ENCODE measurements at places on chromosomes 1 and 21.

DNA sequence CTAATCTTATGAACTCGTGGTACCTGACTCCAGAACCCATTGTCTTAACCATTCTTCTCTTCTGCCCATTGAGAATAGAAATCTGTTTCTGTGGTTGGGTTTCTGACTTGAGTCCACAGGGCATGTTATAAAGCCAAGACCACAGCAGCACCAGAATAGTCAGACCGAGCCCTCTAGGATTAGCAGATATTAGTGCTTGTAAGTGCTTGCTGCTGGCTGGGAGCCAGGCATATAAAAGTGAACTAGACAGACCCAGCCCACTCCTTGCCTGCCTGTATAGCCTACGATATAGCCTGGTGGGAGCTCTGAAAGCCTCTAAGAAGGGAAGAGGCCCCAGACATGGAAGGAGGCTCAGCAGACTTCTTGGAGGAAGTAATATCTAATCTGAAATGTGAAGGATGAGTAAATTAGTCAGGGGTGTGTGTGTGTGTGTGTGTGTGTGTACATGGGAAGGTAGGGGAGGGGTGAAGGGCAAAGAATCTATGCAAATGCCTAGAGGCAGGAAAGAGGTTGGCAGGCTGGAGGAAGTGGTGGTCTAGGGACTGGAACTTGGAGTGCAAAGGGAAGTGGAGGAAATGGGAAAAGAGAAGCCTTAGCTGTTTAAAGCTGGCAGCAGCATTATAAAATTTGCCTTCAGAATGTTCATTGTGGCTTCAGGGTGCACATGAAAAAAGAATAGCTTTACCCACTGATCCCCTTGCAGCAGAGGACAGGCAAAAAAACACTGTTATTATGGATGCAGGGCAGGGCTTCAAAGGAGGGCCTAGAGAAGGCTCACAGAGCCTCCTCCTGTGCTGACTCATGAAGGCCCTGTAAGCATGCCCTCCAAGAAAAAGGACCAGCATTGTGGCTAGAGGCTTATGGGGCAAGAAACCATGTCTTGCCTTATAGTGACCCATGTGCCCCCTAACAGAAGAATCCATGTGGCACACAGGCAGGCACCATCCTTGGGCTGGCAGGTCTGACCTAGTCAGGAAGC, 169.2 kb downstream of the LMX1A start:
- H3K27me3 ChIP-seq: no peaks in the 10 kb centered on the region
- no peaks in the 10 kb centered on the region for H3K36me3 ChIP-seq

- no peak overlapping the region for H3K4me3 ChIP-seq
- H3K27me3 ChIP-seq: no peaks in the 10 kb centered on the region
- no peaks in the 10 kb centered on the region for H3K36me3 ChIP-seq
- no peaks in the 10 kb centered on the region for H3K4me1 ChIP-seq
- DNase-seq: no peak
Measured at GRCh38 chr1:191350938-191351337, 807.3 kb upstream of the RGS18 start.

DNA sequence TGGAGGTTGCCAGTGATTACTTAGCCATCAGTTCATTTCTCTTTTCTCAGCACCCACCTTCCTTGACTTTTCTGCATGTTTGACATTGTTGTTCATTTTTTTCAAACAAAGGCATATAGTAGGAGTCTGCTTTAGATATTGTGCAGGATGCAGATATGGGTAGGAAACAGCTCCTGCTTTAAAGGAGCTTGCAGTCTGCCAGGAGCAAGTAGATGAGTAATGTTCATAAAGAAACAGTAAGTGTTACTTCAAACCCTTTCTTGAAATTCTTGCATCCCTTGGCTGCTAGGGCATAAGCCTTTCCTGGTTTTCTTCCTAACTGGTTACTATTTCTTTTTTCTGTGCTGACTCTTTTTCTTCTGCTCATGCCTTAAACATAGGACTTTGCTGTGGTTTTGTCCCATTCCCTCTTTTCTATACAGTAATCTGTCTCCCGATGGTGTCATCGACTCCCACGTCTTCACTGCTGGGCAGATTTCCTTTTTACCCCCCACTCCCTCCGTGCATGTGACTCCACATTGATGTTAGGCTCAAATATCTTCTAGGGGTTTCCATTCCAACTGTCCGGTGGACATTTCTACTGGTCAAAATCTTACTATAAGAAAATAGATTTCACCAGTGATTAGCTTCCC, 20.4 kb downstream of the PTGFRN start:
- peak; percentile 13 for DNase-seq
- no peaks in the 10 kb centered on the region for H3K27me3 ChIP-seq
- H3K27ac ChIP-seq: no peak overlapping the region
- H3K4me3 ChIP-seq: no peak overlapping the region
- H3K4me1 ChIP-seq: peaks cover 14% of the 10 kb centered on the region
- H3K36me3 ChIP-seq: no peaks in the 10 kb centered on the region

DNA sequence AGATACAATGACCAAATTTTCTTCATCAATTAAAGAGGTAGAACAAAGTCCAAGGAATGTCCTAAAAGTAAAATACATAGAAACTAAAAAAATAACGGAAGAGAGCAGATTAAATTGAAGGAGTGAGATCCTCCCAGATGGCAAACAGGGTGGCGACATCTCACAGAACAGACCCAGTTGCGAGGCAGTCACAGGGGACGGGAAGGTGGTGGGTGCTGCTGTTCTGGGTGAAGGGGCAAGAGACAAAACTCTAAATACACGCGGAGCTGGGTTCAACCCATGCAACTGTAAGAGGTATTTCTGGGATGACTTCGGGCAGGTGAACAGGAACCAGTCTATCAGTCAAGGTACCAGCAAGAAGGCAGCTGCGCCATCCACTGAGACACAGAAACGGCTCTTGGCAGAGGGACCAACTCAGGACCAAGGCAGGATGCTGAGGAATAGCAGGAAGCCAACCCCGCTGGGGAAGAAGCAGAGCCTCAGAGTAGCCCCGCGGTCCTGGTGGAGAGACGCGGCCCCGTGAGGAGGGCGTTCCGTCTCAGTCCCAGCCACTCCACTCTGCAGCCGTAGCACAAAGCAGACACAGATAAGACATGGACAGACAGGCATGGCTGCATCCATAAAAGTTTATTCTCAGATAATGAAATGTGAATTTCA, 32.2 kb downstream of the WDR4 start:
- H3K27me3 ChIP-seq: no peaks in the 10 kb centered on the region
- peaks cover 26% of the 10 kb centered on the region for H3K36me3 ChIP-seq
- no peak overlapping the region for H3K4me3 ChIP-seq

GRCh38 chr1:81834921-81835698, 34.4 kb downstream of the ADGRL2 start:
- H3K36me3 ChIP-seq: no peaks in the 10 kb centered on the region
- no peaks in the 10 kb centered on the region for H3K27me3 ChIP-seq
- no peak overlapping the region for H3K4me3 ChIP-seq
- no peak overlapping the region for H3K27ac ChIP-seq

DNA sequence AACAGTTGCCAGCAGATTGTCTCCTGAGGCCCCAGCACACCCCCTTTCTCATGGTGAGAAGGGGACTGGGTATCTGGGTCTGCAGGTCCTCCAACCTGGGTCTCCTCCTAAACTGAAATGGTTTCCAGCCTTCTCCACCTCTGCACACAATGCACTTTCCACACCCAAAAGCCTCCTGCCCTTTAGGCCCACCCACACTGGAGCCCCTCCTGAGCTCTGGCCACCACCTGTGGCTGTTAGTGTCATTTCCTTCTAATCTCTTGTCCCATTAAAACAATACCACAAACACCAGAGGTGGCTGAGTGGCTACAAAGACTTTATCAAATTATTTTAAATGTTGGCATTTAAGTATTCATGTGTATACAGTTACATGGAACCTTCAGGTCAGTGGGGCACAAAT, 11.5 kb downstream of the GPR3 start:
- H3K4me3 ChIP-seq: no peak overlapping the region
- H3K27me3 ChIP-seq: no peaks in the 10 kb centered on the region
- peak overlapping the region; percentile 80 for H3K27ac ChIP-seq
- peaks cover 26% of the 10 kb centered on the region for H3K36me3 ChIP-seq
- no peak for DNase-seq

DNA sequence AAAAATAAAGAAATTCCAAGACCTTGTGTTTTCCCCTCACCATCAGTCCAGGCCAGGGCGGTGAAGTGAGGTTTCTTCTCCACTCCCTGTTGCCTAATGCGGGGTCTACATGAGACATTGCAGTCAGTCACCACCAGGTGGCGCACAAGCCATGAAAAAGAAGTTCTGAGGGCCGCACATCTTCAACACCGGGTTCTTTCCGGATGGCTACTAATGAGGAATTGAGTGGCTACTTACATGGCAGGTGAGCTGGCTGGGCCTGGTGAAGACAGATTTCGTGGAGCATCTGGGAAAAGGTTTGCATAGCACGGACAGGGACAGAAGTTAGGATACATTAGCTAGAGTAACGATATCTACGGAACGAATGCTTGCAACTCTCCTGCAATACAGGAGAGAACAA, 15.8 kb upstream of the S100A11 start:
- no peak overlapping the region for H3K27ac ChIP-seq
- DNase-seq: peak; percentile 93
- H3K27me3 ChIP-seq: no peaks in the 10 kb centered on the region
- H3K36me3 ChIP-seq: no peaks in the 10 kb centered on the region

DNA sequence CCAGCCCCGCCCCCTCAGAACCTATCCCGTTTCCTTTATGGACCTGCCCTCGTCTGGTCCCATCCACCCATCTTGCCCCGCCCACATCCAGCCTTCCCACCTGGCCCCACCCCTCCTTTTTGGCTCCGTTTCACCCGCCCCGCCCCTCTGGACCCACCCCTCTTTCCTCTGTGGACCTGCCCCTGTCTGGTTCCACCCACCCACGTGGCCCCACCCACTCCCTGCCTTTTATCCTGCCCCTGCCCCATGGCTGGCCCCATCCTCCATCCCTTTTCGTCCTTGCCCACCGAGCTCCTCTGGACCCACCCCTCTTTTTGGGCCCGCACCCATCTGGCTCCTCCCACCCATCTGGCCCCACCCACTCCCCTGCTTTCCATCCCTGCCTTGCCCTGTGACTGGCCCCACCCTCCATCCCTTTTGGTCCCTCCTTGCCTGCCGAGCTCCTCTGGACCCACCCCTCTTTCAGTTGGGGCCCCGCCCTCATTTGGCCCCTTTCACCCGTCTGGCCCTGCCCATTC, 177.3 kb downstream of the CAMTA1 start:
- peak overlapping the region; percentile 77 for H3K27ac ChIP-seq
- no peaks in the 10 kb centered on the region for H3K4me1 ChIP-seq
- peak; percentile 63 for DNase-seq
- H3K4me3 ChIP-seq: peak overlapping the region; percentile 19
- no peaks in the 10 kb centered on the region for H3K27me3 ChIP-seq
- no peaks in the 10 kb centered on the region for H3K36me3 ChIP-seq

- no peaks in the 10 kb centered on the region for H3K27me3 ChIP-seq
- no peak overlapping the region for H3K27ac ChIP-seq
- no peak overlapping the region for H3K4me3 ChIP-seq
Measured at GRCh38 chr1:233738850-233739249, 124.9 kb downstream of the KCNK1 start.

DNA sequence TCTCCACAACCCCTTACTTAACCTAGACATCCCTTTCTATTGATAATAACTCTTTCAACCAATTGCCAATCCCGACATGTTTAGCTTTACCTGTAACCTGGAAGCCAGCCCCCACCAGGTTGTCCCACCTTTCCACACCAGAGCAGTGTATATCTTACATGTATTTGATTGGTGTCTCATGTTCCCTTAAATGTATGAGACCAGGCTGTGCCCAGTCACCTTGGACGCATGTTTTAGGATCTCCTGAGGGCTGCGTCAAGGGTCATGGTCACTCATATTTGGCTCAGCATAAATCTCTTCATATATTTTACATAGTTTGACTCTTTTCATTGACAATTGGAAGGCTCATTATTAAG, 5.3 kb upstream of the SLC19A1 start:
- no peaks in the 10 kb centered on the region for H3K27me3 ChIP-seq
- no peaks in the 10 kb centered on the region for H3K36me3 ChIP-seq
- no peak overlapping the region for H3K27ac ChIP-seq

DNA sequence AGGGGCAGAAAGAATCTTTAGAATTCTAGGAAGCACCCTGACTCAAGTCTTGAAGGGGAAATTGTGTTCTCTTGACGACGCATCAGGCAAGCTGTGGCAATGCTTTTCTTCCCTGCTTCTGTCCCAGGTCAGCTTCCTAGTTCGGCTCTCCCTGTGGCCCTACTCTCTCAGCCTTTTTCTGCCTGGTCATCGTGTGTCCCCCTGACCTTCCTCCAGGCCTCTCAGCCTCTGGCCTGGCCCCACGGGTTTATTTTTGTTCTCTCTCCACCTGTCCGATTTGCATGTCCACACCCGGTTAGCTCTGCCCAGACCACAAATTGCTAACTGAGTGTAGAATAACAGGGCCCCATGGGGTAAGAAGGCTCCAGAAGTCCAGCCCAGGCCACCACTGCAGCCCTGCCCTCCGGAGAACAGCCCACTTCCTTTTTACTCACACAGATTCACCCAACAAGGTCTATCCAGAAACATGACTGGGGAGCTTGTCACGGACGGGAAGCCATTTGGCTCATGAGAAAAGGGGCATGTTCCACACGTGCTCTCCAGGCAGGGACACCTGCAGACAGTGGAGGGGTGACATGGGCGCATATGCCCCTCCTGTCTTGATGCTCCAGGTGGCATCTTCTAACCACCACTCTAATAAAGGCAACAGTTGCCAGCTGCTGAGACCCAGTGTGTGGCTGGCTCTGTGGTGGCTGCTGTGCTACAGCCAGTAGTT, 9.8 kb downstream of the KCNN3 start:
- H3K27ac ChIP-seq: no peak overlapping the region
- no peaks in the 10 kb centered on the region for H3K4me1 ChIP-seq
- H3K27me3 ChIP-seq: no peaks in the 10 kb centered on the region
- H3K4me3 ChIP-seq: no peak overlapping the region
- DNase-seq: no peak
- H3K36me3 ChIP-seq: no peaks in the 10 kb centered on the region

- H3K4me1 ChIP-seq: no peaks in the 10 kb centered on the region
- H3K27ac ChIP-seq: peak within 1 kb of the TSS; percentile 29
- H3K36me3 ChIP-seq: no peaks in the 10 kb centered on the region
- no peaks in the 10 kb centered on the region for H3K27me3 ChIP-seq
- no peak for DNase-seq
Measured at GRCh38 chr1:216723274-216723780, at the start of gene ESRRG. Gene ESRRG, minus strand, starts transcription at chr1:216723429. Its CDS starts 130 bp downstream, at chr1:216723299.

DNA sequence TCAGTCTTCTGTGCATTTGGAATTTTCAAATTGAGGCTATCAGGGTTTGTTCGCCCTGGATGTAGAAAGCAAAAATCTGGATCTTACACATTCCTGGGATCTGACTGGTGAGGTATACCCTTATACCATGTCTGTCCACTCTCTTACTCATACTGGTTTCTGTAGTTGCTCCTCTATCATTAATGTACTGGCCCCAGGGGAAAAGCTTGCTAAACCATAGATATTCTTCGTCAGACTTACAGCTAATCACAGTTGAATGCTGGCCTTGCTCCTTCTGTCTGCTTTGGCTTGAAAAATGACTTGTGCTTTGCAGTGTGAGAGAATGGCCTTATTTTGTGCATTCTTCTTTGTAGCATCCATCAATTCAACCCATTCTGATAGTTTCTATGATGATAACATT, 30.5 kb downstream of the TBCE start:
- DNase-seq: no peak
- peaks cover under 1% of the 10 kb centered on the region for H3K36me3 ChIP-seq
- no peak overlapping the region for H3K27ac ChIP-seq
- no peaks in the 10 kb centered on the region for H3K4me1 ChIP-seq
- no peak overlapping the region for H3K4me3 ChIP-seq

- H3K27me3 ChIP-seq: no peaks in the 10 kb centered on the region
- no peaks in the 10 kb centered on the region for H3K4me1 ChIP-seq
- H3K4me3 ChIP-seq: no peak overlapping the region
Measured at GRCh38 chr1:3641816-3642215, 8.1 kb downstream of the WRAP73 start.

- H3K4me1 ChIP-seq: no peaks in the 10 kb centered on the region
- no peaks in the 10 kb centered on the region for H3K36me3 ChIP-seq
- H3K27ac ChIP-seq: peak overlapping the region; percentile 87
Measured at GRCh38 chr1:2642131-2642559, 9.3 kb upstream of the MMEL1 start.

All from right atrium auricular region (tissue), 2 donors.